ENCODE measurements at places on chromosomes 6 and 20. TPM values are rescaled to one million over a fixed set of nuclear protein-coding genes. Genes with fewer than 3 reads are reported as not detected.

Gene PRL
- total RNA-seq: not detected

Gene CALHM4
- total RNA-seq: not detected

Gene EYA2
- 2.6 TPM for total RNA-seq

Gene ME1
- 3.3 TPM for total RNA-seq

Gene CITED2
- total RNA-seq: 215 TPM

Gene SKIC2
- total RNA-seq: 67.8 TPM

Gene EEF1E1
- total RNA-seq: 35.4 TPM

Gene C6orf52
- 1.5 TPM for total RNA-seq

Gene COQ3
- total RNA-seq: 8.1 TPM

Gene SLC22A7
- total RNA-seq: 2.0 TPM

Gene FGD2
- total RNA-seq: 49.5 TPM

Gene SPDEF
- total RNA-seq: 0.19 TPM

Gene THBD
- 48.1 TPM for total RNA-seq

Gene HLA-DRB5
- 2.8 TPM for total RNA-seq

- H3K4me3 ChIP-seq: no peak overlapping the region
- H3K27me3 ChIP-seq: no peaks in the 10 kb centered on the region
- DNase-seq: no peak
- no peaks in the 10 kb centered on the region for H3K36me3 ChIP-seq
Measured at GRCh38 chr6:106820412-106820852, 154.1 kb downstream of the CD24 start.

DNA sequence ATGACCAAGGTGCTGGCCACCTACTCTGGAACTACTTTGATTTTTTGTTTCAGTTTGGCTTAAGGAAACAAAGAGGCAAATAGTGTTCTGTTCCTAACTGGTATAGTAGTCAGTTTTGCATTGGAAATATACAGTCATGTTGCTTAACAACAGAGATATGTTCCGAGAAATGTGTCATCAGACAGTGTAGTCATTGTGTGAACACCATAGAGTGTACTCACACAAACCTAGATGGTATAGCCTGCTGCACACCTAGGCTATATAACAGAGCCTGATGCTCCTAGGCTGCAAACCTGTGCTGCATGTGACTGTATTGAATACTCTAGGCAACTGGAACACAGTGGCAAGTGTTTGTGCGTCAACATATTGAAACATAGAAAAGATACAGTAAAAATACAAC, 80.4 kb downstream of the ARID1B start:
- H3K4me1 ChIP-seq: peaks cover 15% of the 10 kb centered on the region
- no peak overlapping the region for H3K27ac ChIP-seq
- DNase-seq: no peak
- H3K27me3 ChIP-seq: no peaks in the 10 kb centered on the region

- no peak overlapping the region for H3K27ac ChIP-seq
- H3K4me1 ChIP-seq: no peaks in the 10 kb centered on the region
- no peak overlapping the region for H3K4me3 ChIP-seq
Measured at GRCh38 chr6:94127716-94128115, 708.4 kb upstream of the EPHA7 start.

DNA sequence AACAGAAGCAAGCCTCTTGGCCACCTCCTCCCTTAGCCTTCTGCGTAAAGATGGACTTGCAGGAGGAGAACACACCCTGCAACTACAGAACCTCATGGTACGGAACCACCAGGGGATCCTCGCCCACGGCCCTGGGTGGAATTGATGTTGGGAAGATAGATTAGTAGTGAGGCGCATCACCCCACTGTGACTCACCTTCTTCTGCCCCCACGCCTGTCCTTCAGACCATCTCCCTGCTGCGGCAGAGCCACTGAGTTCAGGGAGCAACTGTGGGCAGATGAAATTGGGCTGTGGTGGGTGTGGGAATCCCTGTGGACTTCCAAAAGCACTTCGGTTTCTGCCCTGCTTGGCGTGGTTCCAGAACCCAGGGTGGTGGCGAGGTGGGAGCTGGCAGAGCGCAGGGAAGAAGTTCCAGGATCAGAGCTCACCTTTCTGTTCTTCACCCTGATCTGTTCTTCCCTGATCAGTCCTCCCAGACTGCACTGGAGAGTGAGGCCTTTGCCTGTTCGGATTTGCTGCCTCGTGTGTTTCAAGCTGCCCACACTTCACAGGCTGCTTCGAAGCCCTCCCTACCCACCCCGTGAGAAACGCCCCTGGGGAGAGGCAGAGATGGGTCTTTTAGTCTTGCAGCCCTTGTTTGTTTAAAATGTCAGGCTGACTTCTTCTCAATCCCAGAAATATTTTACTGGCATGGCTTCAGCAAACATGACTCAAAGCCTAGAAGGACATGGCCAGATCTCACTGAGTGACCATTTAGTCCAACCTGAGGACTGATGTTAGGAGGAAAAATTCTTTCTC, 92.8 kb upstream of the MLN start:
- no peaks in the 10 kb centered on the region for H3K36me3 ChIP-seq
- no peaks in the 10 kb centered on the region for H3K4me1 ChIP-seq
- H3K27me3 ChIP-seq: no peaks in the 10 kb centered on the region
- H3K27ac ChIP-seq: no peak overlapping the region
- H3K4me3 ChIP-seq: no peak overlapping the region

DNA sequence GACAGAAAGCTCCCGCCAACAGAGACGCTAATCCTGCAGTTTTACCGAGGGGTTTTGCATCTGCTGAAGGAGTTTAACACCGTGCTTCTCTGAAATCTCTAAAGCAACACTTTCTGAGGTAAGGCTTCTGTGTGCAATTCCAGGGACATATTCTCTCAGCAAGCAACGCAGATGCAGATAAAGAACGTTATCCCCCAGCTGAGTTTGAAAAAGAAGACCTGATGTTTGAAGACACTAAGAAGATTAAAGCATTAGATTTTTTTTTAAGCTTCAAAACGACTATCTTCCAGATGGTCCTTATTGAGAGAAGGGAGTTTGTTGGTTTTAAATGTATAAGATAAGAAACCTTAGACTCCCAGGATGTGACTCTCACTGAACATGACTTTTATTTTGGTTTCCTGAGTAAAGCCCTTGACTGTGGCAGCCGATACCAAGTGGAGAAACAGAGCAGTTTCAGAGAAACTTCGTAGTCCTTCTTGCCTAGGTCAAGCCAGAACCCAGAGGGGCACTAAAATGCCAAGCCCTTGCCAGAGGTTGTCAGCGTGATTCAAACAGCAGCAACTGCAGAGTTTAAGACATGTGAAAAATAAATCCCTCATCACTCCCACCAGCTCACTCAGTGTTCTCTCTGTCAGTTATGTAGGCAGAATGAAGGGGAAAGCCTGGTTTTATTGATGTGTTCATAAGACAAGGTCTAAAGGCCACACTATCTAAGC, 353.3 kb upstream of the CNR1 start:
- peak; percentile 83 for DNase-seq
- no peaks in the 10 kb centered on the region for H3K4me1 ChIP-seq
- H3K27ac ChIP-seq: no peak overlapping the region
- no peak overlapping the region for H3K4me3 ChIP-seq
- no peaks in the 10 kb centered on the region for H3K27me3 ChIP-seq

- no peak overlapping the region for H3K27ac ChIP-seq
- no peak for DNase-seq
- no peaks in the 10 kb centered on the region for H3K4me1 ChIP-seq
- H3K4me3 ChIP-seq: no peak overlapping the region
- no peaks in the 10 kb centered on the region for H3K27me3 ChIP-seq
Measured at GRCh38 chr6:53634184-53634631, 31.3 kb downstream of the KLHL31 start.

DNA sequence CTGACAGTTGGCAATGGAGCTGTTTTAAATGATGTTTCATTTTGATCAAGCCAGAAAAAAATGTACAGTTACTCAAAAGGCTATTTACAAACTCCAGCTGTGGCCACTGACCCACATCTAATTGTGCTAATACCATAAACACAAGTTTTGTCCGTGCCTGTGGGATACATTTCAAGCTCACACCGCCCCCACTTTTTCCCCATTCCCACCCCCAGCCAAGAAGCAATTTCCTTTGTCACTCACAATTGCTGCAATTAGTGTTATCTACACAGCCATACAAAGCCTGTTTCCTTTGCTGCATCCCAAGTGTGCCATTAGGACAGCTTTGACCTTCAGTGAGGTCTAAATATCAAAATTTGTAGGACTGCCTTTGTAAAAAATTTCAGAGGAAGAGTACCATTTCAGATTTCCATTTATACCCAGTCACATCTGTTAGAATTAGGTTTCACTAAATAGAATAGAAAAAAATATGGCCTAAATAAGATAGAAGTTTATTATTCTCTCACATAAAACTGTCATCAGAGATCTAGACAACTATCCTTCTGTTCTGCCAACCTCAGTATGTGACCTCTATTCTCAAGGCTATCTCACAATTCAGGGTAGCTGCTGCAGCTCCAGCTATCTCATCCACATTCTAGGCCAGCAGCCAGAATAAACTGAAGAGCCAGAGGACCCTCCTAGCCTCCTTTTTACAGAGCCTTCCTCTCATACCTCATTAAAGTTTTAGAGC, 202.6 kb downstream of the NFATC2 start:
- H3K4me1 ChIP-seq: no peaks in the 10 kb centered on the region
- H3K27me3 ChIP-seq: no peaks in the 10 kb centered on the region
- H3K27ac ChIP-seq: no peak overlapping the region
- no peak for DNase-seq

DNA sequence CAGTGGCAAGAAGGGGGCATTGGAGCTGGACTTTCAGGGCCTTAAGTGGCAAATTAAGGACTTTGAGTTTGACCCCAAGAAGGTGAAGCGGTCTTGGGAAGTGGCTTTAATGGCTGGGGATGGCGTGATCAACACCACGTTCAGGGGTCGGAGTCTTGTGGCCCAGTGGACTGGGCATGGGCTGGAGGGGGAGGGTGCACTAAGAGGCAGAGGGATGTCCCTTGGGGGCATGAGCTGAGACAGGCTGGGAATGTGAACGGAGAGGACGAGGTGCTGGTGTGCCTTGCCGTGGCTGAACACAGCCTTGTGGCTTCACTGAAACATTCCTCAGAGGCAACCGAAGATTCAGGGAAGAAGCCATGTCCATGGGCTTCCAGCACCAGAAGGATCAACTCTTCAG, 227.0 kb downstream of the SYNDIG1 start:
- DNase-seq: no peak
- no peak overlapping the region for H3K27ac ChIP-seq
- no peaks in the 10 kb centered on the region for H3K36me3 ChIP-seq
- H3K4me3 ChIP-seq: no peak overlapping the region
- no peaks in the 10 kb centered on the region for H3K27me3 ChIP-seq

GRCh38 chr6:99165838-99166237, 183.6 kb downstream of the FAXC start:
- no peak overlapping the region for H3K27ac ChIP-seq
- no peak for DNase-seq
- no peaks in the 10 kb centered on the region for H3K4me1 ChIP-seq
- H3K36me3 ChIP-seq: no peaks in the 10 kb centered on the region

DNA sequence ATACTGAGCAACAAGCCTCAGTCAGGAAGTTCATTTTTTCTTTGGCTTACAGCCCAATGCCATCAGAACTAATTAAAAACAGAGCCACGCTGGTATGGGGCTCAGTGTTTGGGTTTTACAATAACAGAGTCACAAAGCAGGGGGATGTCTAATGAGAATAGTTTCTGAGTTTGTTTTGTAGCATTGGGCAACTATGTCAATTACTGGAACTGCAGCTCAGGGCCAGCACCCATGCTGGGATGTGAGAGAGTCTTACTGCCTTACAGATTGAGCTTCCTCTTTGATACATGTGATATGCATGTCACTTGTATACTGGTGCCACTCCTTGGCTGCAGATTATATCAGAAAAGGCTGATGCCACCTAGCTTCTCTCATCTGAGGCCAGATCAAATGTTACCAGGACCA, 117.6 kb downstream of the TFAP2B start:
- H3K4me3 ChIP-seq: no peak overlapping the region
- H3K27ac ChIP-seq: no peak overlapping the region
- H3K27me3 ChIP-seq: no peaks in the 10 kb centered on the region
- no peak for DNase-seq
- H3K36me3 ChIP-seq: no peaks in the 10 kb centered on the region

DNA sequence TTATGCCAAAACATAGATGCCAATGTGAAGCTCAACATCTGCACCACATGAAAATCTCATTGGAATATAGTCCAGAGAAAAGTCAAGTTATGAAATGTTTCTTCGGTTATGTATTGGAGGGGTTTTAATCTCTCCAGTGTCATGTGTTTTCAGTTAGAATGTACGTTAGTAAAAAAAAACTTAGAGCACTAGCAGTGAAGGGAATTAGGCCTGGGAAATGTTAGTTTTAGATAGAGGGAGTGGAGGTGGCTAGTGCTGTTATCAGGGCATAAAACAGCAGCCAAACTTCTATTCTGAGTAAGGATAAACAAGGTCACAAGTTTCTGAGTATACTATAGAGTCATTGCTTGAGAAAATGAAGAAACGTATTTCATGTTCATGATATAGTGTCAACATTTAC, 42.9 kb downstream of the HDGFL1 start:
- peak; percentile 30 for DNase-seq
- no peaks in the 10 kb centered on the region for H3K36me3 ChIP-seq
- no peak overlapping the region for H3K27ac ChIP-seq
- H3K4me3 ChIP-seq: no peak overlapping the region
- no peaks in the 10 kb centered on the region for H3K4me1 ChIP-seq

DNA sequence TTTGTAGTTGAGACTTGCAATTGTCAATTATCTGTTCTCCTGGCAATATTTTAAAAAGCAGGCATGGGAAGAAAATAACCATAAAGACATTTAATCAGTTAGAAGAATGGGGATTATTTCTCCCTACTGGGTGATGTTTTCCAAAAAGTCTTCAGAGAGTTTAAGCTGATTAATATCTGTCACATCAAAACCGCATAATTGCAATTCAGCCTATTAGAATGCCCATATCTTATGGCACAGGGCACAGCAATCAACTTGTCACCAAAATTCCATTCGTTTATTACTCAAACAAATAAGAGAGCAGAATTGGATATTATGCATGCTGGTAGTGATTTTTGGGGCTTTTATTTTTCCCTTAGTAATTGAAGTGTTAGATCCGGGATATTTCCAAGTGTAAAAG, 218.7 kb downstream of the RNF144B start:
- no peaks in the 10 kb centered on the region for H3K4me1 ChIP-seq
- H3K4me3 ChIP-seq: no peak overlapping the region

- no peak for DNase-seq
- no peak overlapping the region for H3K4me3 ChIP-seq
Measured at GRCh38 chr6:69985180-69985579, 118.8 kb downstream of the COL19A1 start.

- no peaks in the 10 kb centered on the region for H3K27me3 ChIP-seq
- H3K27ac ChIP-seq: no peak overlapping the region
- H3K4me1 ChIP-seq: no peaks in the 10 kb centered on the region
- H3K36me3 ChIP-seq: no peaks in the 10 kb centered on the region
- peak; percentile 88 for DNase-seq
Measured at GRCh38 chr6:109165392-109165974, 70.2 kb downstream of the CEP57L1 start.

DNA sequence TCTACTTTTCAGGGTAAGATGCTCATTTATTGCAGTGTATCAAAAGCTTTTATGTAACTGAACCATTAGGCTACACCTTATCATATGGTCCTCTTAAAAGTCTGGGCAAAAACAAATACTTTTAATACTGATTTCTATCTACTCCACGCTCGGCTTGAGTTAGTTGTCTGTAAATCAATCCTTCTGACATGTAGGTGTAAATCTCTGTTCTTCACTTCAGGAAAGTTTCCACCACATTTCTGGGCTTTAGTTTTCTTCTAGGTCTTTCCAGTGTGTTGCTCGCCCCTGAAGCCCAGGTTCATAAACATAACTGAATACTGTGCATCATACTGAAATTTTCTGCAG, 89.2 kb upstream of the RNF217 start:
- no peaks in the 10 kb centered on the region for H3K36me3 ChIP-seq
- H3K27me3 ChIP-seq: no peaks in the 10 kb centered on the region
- no peak for DNase-seq
- no peaks in the 10 kb centered on the region for H3K4me1 ChIP-seq
